Stimulated activated CD4-positive, alpha-beta T cell treated with anti-CD3 and anti-CD28 coated beads, TNF-alpha, amount 100 ng/mL, for 48 hours (primary cell): ENCODE measurements at places on chromosomes 12 and 14.

GRCh38 chr14:50521912-50522341, 10.4 kb downstream of the MAP4K5 start:
- no peak for DNase-seq

DNA sequence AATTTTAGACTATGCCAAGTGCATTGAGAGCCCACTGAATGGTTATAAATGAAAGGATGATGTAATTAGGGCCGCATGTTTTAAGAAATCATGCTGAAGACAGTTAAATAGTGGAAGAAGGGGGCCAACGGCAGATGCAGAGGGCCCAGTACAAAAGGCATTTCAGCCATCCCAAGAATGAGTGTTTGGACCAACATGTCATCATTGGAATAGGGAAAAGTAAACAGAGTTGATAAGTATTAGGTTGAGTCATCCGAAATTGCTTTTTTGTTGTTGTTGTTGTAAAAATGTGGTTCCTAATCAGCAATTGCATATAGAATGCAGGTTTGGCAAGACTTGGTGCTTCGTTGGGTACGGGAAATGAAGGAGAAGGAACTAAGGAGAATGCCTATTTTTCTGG, 29.5 kb downstream of the BMP4 start:
- no peak for DNase-seq

DNA sequence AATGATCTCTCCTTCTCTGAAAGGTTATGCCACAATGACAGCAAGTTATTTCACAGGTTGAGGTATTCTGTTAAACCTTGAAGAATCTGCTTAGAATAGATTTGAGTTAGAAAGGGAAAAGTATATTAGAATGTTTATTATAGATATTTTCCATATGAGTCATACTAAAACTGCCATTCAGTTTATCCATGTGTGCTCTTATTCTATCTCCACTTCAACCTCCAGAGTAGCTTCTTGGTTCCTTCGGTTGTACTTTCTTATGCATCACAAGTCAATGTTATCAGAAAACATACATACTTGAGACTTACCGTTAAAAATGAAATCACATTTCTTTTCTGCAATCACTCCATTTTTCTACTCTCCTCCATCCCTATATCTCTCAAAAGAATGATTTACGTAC, 197.7 kb downstream of the BCAT1 start:
- DNase-seq, result no peak

DNA sequence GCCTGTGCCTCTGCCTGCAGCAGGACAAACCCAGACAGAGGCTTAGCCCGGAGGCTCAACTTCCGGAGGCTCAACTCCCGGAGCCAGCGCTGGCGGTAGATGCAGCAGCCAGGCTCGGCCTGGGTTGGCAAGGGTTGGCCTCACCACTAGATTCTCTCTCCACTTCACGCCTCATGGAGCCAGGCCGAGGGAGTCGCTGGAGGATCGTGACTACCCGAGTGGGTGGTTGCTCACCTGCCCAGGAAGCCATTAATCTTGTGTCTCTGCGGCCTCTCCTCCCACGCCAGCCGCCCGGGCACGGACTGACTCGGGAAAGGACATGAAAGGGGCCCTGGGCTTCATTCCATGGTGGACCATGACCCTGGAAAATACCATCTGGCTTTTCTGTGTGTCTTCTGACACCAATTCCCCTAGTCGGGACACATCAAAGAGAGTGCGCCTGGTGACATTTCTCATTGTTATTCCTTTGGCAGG, 20.8 kb downstream of the ESRRB start:
- DNase-seq, result no peak
